Kidney tubule cell (primary cell): ENCODE measurements at places on chromosomes 6 and 20.

- DNase-seq = no peak
Observed at GRCh38 chr6:138237463-138237862, 19.2 kb upstream of the PBOV1 start.

- DNase-seq = no peak
Observed at GRCh38 chr6:22357724-22358189, 60.9 kb upstream of the PRL start.

DNA sequence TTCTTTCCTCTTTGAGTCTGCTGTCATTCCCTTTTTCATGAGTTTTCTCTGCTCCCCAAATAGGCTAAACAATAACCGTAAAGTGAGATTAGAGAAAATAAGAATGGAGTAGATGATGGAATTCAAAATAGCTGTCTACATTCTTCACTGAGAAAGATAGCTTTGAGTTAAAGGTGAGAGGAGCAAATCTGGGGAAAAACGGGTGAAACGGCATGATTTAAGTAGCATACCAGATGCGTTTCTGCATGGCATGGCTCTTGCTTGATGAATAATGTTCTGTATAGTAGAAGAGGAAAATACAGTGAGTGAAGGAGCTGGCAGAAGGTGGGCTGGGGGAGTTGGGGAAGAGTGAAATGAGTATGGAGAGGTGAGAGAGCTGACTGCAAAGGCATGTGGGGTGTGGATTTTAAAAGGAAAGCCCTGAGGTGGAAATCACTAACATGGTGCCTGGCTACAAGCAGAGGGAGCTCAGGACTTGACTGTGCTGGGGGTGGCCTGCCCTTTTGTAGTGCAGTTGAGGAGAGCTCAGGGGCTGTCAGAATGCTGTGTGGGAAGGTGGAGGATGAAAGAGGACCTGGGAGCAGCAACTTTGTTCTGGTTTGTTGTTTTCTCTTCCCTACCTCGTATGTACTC, 8.8 kb downstream of the BICRAL start:
- DNase-seq = no peak

DNA sequence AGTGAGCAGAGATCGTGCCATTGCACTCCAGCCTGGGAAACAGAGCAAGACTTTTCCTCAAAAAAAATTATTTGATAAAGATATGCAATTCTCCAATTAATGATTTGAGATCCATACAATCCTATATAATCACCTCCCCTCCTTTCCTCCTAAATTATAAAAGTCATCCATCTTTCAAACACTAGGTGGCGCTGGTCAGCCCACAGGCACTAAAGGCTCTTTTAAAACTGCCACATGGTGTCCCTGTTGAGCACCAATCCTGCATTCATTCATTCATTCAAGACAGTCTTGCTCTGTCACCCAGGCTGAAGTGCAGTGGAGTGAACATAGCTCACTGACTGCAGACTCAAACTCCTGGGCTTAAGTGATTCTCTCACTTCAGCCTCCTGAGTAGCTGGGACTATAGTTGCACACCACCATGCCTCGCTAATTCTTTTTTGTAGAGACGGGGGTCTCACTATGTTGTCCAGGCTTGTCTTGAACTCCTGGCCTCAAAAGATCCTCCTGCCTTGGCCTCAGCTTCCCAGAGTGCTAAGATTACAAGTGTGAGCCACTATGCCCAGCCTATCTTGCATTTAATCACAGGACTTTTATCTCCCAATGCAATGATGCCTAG, 58.7 kb upstream of the SLC2A12 start:
- peak; percentile 81 for DNase-seq

GRCh38 chr20:50541606-50542041, 31.4 kb downstream of the PTPN1 start:
- DNase-seq = no peak

- no peak for DNase-seq
Observed at GRCh38 chr6:130008236-130008873, 10.0 kb upstream of the L3MBTL3 start.

GRCh38 chr20:59996108-59996507, 37.9 kb downstream of the CDH26 start:
- DNase-seq = no peak

GRCh38 chr20:47490795-47491194, 10.9 kb upstream of the NCOA3 start:
- no peak for DNase-seq

GRCh38 chr6:137305691-137306090, 86.5 kb upstream of the IFNGR1 start:
- DNase-seq = no peak
